ENCODE measurements at places on chromosomes 11 and 22. TPM values are rescaled to one million over a fixed set of nuclear protein-coding genes. Genes with fewer than 3 reads are reported as not detected.

DNA sequence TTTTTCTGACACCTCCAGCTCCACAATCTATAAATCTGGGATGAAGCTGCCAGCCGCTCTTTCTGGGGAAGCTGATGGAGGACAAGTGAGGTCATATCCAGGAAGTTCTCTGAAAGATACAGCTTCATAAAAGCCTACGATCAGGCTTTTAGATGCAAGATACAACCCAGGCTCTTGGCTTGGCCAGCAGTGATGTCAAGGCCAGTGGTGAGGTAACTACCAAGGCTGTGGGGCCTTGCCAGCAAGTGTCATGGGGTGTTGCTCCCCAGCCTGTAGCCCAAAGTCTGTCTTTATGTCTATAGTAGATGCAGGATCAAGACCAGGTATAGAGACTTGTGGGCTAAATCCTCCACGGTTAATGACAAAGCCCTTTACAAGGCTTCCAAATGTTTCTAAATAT, 70.1 kb upstream of the TIMP3 start:
- no peak for DNase-seq

DNA sequence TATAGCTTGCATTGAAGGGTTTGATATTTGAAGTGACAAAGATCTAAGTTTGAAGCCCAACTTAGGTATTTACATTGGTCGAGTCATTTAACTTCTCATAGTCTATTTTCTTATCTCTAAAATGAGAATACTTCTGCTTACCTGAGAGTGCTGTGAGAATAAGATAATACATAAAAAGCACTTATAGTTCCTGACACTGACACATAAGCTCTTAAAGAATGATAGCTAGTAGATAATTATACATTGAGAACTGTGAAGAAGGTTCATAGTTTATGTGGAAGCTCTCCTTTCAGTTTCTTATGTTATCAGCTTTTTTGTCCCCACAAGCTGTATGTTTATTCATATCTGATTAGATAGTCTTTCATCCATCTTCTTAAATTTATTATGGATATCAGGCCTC, 4.8 kb downstream of the PPME1 start:
- no peak for DNase-seq

The PLA2G3 gene
- 6.1 TPM for total RNA-seq

GRCh38 chr11:19013181-19013857, 47.2 kb downstream of the MRGPRX2 start:
- no peak for DNase-seq

DNA sequence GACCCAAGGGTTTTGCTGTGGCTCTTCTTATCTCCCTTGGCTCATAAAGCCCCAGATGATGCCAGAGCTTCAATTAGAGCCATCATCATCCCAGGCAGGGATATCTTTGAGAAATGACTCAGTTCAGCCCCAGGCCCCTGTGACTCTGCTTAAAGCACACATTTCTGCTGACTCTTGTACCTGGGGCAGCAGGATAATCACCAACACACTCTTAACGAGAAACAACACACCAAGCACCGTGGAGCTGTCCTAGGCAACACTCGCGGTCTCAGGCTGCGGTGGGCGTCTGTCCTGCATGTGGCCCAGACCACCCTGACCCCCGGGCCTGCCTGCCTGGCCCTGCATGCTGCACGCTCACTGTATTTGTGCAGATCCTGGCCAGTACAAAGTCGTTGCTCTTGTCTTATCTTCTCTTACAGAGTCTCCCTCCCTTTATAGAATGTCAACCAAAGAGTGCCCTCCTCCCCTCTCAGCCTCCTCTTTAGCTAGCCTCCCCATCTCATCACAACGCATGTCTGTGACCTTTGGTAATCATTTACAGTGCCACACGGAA, 114.2 kb upstream of the PARVA start:
- DNase-seq = no peak

GRCh38 chr11:12943311-12943710, 65.8 kb upstream of the RASSF10 start:
- DNase-seq = no peak

DNA sequence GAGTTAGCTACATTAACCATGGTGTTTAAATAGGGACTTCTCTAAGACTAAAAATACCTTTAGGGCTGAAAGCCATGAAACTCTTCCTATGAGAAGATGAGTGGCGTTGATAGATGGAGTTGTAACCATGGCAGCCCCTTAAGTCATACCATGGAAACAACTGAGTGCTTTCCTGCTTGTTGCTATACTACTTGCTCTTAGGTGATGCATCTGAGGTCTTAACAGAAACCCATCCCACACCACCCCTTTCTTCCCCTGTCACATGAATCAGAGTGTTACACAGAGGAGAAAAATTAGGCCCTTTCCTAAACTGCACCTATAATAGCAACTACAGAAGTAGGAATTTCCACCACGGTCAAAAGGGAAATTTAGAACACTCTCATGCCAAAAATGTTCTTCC, 64.3 kb upstream of the ZC3H12C start:
- DNase-seq = no peak

DNA sequence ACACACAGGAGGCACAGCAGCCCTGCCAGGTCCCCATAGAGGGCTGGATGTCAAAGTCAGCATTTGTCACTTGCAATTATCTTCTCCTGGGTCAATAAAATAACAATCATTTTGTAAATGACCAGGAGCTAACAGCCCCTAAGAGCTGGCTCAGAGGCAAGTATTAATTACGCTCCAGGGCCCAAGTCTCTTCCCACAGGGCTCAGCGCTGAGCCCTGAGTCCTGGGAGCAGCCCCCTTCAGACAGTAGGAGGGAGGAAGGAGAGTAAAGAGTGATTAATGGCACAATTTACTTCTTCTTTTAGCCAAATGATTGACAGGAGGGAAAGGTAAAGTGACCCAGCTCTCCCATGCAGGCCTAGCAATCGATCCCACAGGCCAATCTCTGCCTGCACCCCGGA, 99.0 kb upstream of the DRD2 start:
- DNase-seq = no peak

DNA sequence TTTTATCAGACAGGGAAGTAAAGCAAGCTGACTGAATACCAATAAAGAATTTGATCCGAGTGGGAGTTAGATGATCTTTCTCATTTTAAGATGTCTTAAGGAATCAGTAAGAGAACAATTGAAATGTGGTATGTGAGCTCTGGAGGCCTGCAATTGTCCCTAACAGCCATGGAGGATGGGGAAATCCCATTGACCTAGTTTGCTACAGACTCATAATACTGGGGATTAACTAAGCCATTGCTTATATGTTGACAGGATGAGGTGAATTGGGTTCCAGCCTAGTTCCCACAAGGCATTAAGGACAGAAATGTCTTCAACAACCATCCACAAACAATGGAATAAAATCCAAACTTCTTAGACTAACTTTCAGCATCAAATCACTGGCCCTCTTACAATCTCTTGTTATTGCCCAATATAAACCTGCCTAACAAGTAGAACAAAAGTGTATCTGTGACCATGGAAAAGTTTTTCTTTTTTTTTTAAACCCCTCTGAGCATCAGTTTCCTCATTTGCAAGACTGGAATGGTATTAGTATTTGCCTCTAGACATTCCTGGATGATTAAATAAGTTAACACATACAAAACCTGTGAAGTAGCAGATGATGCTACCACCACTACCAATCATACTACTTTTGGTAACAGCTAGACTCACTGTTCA, 773.2 kb downstream of the DLG2 start:
- DNase-seq = no peak

DNA sequence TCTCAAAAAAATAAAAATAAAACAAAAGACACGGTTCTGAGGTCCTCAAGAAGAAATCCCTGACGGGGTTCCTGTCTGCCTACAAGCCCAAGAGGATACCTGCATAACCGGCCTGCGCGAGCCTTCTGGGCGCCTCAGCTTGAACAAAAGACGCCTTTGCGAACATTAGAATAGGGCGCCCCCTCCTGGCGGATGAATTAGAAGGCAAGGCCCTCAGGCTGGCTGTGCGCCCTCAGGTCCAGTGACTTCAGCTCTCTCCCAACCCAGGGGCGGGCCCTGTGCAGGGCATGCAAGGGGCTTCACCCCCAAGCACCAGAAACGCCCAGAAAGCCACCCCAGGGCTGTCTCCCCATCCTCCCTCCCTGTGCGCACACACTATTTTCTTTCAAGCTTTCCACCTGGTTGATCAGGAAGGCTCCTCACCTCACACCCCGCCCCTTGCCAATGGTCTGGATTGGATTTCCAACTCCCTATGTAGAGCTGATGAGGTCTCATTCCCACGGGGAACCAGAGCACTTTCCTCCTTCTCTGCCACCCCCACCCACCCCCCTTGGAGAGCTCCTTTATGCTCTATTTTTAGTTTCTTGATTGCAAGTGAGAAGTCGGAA, 273.3 kb downstream of the BUD13 start:
- no peak for DNase-seq

GRCh38 chr11:69400771-69401590, 80.5 kb upstream of the LINC01488 start:
- DNase-seq = no peak

The VPS51 gene
- 191 TPM for total RNA-seq

The KRTAP5-2 gene
- not detected for total RNA-seq

The PHOX2A gene
- 3.4 TPM for total RNA-seq

The ENTHD1 gene
- total RNA-seq = not detected

DNA sequence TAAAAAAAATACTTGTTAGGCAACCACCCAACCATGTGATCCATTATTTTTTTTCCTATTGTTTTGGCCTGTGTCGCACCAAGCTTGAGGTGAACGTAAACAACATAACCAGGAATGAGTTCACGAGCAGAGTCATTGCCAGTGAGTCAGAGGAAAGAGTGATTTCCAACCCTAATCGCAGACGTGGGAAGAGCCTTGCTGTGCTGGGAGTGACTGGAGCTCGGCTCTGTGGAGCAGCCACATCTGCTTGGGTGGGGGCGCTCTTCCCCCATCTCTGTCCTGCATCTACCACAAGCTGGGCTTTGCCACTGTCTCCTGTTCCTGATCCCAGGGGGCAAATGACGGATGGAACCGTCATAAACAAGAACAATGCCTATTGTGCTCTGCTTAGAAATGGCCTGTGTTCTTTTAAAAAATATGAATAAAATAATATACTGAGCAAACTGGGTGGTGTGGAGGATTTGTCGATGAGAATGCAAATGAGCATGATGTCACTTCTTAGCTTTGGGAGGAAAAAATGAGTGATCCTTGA, 210.0 kb downstream of the KIRREL3 start:
- no peak for DNase-seq

- DNase-seq = no peak
Measured at GRCh38 chr11:3128356-3129180, 36.5 kb downstream of the OSBPL5 start.

- DNase-seq = no peak
Measured at GRCh38 chr11:69521457-69521856, 40.0 kb downstream of the LINC01488 start.

The ASRGL1 gene
- 5.6 TPM for total RNA-seq

DNA sequence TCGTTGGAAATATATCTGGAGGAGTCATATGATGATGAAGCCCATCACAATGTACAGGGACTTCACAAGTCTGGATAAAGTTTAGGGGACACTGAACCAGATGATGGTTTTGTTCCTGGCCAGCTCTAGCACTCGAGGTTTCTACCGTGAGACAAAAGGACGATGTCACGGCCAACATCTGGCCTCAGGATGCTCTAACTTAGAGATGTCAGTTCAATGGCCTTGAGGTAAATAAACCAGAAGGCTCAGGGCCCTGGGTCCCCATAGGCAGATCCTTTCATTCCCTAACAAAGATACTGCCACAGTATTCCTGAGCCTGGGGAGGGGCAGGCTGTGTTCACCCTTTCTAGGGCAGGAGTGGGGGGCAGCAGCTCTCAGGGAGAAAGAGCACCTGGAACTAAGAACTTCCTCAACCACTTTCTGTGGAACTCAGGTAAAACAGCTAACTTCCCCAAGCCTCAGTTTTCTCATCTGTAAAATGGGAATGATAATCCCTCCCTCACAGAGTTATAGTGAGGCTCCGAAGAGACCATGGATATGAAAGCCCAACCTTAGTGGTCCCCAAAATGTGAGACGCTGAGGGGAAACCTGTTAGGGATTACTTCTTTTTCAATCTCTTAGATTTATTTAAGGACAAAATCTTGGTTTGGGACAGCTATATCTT, 18.3 kb downstream of the MS4A10 start:
- no peak for DNase-seq

- no peak for DNase-seq
Measured at GRCh38 chr11:104694259-104695064, 203.8 kb downstream of the CASP12 start.

DNA sequence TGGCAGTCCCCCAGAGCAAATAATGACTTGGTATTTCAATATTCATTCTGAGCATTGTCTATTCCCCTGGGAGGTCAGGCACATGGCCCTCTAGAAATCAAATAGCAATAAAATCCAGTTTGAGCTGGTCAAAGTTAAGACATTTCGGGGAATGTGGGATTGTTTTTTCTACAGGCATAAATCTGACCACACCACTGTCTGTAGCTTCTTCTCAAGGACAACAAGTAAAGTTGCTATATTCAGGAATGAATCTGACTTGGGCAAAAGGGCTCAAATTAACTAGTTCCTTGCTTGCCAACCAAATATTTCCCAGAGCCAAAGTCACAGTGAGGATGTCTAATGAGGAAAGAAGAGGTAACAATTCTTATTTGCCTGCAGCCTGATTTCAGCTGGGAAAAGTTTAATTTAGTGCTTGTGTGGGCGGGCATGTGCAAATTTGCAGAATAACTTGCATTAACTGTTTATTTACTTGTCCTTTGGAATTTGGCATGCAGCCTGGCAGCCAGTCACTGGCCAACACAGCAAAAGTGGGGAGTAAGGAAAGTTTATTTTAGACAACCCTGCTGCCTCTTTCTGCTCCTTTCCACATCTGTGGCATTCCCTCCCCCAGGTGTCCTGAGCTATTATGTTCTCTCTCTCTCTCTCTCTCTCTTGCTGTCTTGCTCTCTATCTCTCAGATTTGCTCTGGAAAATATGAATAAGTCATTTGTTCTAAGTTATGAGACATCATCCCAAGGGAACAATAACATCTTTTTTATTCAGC, 51.2 kb upstream of the ARHGAP20 start:
- DNase-seq = no peak

The ZNF280A gene
- total RNA-seq = not detected

- no peak for DNase-seq
Measured at GRCh38 chr11:69582756-69583467, 58.0 kb upstream of the CCND1 start.

- no peak for DNase-seq
Measured at GRCh38 chr11:122864386-122865115, 18.0 kb upstream of the JHY start.

GRCh38 chr22:30204742-30205111, 41.8 kb downstream of the LIF start:
- DNase-seq = no peak

DNA sequence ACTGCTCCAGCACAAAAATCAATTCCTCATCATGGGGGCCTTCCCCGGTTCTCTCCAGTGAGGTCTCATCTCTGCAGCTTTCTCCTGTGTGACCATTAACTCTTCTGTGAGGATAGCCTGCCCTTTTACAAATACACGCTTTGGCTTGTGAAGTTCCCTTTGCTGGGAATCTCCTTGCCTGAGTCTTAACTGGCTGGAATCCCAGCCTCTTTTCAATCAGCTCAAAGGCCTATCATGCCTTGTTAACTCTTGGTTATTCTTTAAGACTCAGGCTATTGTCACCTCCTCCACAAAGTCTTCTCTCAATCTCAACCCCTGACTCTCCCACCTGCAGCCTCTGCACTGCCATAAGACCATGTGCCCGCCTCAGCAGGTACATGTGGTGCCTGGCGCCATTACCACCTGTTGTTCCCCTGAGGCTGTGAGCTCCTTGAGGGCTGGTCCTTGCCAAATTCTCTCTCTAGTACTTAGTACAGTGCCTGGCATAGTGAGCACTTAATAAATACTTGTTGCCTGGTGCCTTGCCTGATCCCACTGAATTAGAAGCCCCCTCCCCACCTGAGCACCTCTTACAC, 128.2 kb downstream of the ST3GAL4 start:
- DNase-seq = no peak

All from vagina (tissue), 2 donors.